Fibroblast of skin of right biceps (primary cell): ENCODE measurements at places on chromosomes 4 and X.

DNA sequence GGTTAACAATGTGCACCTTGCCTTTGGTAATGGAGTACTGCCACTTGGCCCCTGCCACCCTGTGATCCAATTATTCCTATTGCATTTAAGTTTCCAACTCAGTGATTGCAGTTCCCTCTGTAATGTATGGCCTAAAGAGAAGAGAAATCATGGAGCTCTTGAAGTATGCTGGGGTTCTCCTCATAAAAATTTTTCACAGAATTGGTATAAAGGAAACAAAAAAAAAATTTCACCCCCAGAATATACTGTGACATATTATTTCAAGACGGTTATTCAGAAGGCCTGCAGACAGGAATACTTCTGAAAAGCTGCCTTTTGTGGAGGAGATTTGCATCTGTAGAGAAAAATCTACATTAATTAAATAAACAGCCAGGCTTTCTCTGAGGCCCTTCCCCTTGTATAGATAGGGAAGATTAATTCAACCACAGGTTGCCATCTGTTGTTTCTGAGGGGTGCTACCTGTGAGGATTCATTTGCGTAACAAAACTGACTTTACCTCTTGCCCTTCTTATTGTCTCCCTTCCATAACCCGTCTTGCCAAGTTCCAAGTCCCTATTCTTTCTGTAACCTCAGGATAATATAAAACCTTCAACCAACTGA is 94.8 kb upstream of the LANCL3 start:
- DNase-seq = no peak

DNA sequence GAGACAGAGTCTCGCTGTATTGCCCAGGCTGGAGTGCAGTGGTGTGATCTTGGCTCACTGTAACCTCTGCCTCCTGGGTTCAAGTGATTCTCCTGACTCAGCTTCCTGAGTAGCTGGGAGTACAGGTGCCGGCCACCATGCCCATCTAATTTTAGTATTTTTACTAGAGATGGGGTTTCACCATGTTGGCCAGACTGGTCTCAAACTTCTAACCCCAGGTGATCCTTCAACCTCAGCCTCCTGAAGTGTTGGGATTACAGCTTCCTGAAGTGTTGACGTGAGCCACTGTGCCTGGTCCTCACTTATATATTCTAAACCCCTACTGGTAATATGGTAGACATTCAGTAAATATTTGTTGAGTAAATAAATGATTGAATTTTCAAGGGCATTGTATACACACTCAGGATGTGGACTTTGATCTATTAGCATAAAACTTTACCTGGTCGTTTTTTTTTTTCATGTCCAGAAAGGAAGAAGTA is 33.0 kb downstream of the MTHFD2L start:
- no peak for DNase-seq

DNA sequence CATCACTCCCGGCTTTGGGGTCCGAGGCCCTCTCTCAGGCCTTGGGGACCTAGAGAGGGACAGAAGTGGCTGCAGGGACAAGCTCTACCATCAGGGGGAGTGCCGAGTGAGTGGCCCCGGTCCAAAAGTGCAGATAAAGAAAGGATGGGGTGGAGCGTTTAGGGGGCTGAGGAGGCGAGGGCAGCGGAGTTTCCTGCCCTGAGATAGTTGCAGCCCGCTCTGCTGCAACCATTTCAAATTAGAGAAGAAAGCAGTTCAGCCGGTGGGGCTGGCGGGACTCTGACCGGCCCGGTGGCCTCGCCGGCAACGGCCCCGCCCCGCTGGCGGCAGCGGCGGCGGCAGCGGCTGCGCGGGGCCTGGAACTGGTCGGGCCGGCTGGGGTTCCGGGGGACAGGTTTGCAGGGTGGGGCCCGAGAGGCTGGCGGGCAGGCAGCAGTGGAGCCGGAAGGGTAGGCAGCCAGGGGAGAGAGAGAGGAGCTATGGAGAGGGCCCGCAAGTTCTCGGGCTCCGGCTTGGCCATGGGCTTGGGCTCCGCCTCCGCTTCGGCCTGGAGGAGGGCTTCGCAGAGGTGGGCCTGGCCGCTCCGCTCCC is 7.6 kb downstream of the DLG3 start:
- peak; percentile 56 for DNase-seq

- DNase-seq = peak; percentile 36
These were observed 55.5 kb downstream of the WFS1 start for GRCh38 chr4:6324999-6325787.

DNA sequence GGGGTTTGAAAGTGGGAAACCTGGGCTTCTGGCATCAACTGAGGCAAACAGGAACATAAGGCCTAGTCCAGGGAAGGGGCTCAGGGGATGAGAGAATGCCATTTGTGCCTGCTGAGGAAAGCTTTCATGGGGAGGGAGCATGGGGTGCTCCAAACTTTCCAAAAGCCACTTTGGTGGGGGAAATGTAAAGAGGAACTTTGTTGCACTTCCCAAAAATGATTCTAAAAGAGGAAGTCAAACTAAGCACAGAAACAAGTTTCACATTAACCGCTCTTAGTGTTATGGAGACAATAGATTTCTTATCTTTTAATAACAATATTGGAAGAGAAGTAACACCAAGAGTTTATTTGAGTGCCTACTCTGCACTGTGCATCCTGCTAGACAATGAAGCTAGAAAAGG is 32.3 kb downstream of the GAB3 start:
- no peak for DNase-seq

DNA sequence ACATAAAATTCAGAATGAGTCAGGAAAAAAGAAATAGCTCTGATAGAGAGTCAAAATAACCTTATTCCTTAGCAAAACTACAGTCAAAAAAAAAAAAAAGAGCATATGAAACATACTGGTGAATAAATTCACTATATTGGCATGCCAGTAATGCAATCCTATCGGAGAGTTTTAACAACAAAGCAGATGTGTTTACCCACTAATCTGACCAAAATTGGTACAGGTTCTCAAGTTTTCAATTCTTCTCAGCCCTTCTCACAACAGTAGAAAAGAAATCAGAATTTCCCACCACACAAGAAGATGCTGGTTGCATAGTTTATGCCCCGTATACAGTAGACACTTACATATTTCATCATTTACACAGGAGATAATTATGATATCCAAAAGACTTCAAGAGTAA is 59.4 kb downstream of the LCORL start:
- DNase-seq = peak; percentile 24

- DNase-seq = no peak
These were observed 157.9 kb downstream of the GBA3 start for GRCh38 chr4:22850630-22851029.

DNA sequence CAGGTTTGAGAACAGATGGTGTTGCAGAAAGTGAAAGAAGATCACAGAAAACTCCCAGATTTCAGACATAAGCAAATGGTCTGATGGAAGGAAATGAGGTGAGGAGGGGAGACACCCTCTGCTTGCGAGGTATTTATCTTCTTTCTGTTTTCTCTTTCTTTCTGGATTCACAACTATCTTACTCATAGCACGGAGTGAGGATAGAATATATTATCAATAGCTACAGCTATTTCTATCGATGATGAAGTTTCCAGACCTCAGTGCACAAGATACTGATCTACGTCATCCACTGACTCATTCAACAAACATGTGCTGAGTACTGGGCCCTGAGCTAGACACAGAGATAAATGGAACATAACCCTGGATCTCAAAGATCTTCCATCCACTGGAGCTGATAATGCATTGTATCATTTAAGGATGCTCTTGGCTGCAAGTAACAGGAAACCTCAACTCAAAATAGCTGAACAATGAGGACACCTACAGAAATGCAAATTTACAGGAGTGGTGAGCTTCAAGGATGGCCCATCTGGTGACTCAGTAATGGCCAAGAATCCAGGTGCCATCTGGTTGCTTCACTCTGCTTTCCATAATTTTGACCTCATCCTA is 21.2 kb downstream of the SLC2A9 start:
- DNase-seq = peak; percentile 74

- DNase-seq = peak; percentile 66
These were observed 53.1 kb upstream of the GIMD1 start for GRCh38 chr4:106421441-106422296.

- DNase-seq = no peak
These were observed 80.5 kb upstream of the TMEM150C start for GRCh38 chr4:82642331-82642730.

DNA sequence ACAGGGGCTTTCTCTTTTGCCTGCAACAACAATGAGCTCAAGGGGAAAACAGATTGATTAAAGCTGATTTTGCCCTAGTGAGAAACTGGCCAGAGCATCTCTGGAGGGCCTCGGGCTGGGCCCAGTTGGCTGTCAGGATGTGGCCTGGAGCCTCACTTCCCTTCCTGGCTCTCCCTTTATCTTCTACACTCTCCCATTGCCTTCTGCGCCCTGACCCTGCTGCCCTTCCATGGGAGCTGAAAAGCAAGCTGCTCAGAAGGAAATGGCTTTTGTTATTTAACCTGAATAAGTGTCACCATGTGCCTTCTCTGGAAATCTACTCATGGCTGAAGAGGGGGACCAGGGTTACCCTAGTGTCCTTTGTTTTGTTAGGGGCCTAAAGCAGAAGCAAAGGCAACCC is 43.8 kb downstream of the NHSL2 start:
- no peak for DNase-seq

DNA sequence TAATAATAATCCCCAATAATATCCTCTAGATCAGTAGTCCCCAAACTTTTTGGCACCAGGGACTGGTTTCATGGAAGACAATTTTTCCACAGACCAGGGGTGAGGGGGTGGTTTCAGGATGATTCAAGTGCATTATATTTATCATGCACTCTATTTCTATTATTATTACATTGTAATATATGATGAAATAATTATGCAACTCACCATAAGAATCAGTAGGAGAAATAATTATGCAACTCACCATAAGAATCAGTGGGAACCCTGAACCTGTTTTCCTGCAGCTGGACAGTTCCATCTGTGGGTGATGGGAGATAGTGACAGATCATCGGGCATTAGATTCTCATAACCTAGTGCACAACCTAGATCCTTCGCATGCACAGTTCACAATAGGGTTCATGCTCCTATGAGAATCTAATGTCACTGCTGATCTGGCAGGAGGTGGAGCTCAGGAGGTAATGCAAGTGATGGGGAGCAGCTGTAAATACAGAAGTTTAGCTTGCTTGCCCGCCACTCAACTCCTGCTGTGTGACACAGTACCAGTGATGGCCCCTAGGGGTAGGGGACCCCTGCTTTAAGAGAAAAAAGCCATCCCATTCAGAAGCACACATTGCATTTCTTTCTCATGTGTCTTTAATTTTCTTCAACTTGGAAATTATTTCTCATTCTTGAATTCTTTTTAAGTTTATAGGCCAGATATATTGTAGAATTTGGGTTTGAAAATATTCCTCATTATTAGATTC is 16.0 kb upstream of the SH3RF1 start:
- DNase-seq = peak; percentile 22

DNA sequence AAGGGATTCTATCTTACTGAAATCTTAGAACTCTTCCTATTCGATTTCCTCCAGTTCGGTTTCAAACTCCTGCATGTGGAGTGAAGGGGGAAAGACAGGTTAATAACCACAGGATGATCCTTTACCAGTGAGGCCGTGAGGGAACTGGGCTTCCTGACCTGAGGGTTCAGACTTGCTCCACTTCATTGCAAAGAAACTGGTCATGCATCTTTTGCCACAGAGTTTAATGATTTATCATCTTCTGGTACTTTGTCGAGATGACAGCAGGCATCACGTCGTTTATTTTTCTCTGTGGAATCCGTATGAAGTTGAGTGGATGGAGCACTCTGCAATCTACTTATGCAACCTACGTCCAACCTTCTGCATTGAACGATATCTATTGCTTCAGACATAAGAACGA is 145.9 kb upstream of the NLGN4X start:
- DNase-seq = no peak

GRCh38 chr4:115215935-115216334 is 102.5 kb upstream of the NDST4 start:
- no peak for DNase-seq

DNA sequence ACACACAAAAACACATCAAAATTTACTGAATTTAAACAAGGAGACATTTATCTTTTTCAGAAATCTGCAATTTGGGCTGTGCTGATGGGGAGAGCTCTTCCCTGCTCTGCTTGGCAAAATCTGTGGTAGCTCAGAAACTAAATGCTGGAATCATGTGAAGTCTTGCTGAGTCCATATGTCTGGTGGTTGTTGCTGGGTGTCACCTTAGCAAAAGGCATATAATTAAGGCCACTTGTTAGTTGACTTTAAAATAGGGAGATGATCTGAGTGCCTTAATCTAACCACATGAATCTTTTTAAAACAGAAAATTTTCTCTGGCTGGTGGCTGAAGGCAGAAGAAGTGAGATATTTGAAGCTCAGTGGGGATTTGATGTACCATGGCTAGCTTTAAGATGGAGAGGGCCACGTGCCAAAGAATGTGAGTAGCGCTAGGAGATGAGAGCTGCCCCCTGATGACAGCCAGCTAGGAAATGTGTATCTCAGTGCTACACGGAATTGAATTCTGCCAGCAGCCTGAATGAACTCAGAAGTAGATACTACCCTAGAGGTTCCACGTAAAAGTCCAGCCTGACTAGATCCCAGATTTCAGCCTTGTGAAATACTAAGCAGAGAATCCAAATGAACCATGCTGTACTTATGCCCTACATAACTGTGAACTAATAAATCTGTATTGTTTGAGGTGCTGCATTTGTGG is 7.6 kb upstream of the GUF1 start:
- no peak for DNase-seq

DNA sequence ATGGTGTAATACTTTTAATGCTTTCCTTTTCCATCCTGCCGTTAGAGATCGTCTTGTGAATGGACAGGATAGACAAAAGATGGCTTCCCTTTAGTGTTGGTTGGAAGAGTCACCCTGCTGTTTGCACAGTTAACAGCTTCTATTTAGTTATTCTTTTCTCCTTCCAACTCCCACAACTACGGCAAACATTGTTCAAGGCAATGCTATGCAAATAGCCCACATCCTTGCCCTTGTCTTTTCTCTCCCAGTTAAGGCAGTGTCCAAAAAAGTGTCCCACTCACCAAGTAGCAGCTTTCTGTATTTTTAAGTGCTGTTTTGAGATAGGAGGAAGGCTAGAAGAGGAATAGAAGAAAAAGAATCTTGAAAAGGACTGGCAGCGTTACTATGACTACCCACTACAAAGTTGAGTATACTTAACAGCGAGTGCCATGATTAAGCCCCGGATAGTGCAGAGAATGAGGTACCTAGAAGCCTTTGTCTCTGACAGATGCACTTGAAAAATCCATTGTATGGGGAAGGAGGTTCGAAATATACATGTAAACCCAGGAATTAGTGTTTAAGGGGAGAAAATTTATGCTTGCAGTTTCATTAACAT is 12.1 kb upstream of the RUFY3 start:
- no peak for DNase-seq

GRCh38 chr4:150176547-150176946 is 98.3 kb downstream of the DCLK2 start:
- DNase-seq = peak; percentile 83

DNA sequence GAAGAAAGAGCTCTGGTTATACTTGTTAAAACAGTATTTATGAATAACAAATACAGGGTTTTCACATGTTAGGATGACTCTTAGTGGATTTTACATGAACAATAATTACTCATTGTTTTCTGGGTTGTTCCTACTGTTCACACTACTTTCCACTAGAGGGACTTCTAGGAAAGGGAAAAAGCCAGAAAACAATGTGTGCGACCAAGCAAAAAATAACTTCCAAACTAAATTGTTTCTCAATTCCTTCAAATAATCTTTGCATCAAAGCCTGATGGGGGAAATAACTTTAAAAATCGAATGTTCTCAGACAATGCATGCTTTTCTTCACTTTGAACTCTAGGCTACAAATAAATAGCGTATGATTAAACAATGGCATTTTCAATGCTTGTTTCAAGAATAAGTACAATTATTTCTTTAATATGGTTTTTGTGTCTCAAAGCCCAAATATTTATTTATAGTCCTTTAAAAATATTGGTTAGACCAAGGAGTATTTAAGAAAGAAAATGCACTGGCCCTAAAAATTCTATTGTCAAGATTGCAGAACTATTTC is 72.1 kb upstream of the ETNPPL start:
- peak; percentile 68 for DNase-seq

- peak; percentile 30 for DNase-seq
These were observed 30.5 kb upstream of the ADGRG2 start for GRCh38 chrX:19152762-19153161.
